Right renal cortex interstitium (tissue), 3 donors: ENCODE measurements at places on chromosomes 12 and 14. TPM values are rescaled to one million over a fixed set of nuclear protein-coding genes. Genes with fewer than 3 reads are reported as not detected.

The RNASE1 gene
- polyA plus RNA-seq, result 148 TPM

DNA sequence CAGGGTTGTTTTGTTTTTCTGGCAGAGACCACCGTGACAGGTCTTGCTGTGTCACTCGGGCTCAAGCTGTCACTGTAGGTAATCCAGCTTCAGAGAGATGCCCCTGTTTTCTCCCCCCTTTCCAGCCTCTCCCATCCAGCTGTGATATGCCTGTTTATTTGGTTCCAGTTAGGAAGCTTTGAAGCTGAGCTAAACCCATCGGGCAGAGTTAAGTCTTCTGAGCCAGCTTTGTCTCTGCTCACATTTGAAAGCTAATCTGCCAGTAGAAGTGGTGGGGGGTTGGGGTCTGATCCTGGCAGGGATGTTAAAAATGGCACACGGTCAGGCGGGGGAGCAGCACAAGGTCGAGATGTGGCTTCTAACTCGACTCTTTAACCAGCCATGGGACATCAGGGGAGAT lies 130.0 kb downstream of the TSPAN9 start:
- no peak for DNase-seq

The KDM5A gene
- 47.4 TPM for polyA plus RNA-seq

- DNase-seq, result no peak
Measured at GRCh38 chr14:85546390-85546789, 16.4 kb downstream of the FLRT2 start.

DNA sequence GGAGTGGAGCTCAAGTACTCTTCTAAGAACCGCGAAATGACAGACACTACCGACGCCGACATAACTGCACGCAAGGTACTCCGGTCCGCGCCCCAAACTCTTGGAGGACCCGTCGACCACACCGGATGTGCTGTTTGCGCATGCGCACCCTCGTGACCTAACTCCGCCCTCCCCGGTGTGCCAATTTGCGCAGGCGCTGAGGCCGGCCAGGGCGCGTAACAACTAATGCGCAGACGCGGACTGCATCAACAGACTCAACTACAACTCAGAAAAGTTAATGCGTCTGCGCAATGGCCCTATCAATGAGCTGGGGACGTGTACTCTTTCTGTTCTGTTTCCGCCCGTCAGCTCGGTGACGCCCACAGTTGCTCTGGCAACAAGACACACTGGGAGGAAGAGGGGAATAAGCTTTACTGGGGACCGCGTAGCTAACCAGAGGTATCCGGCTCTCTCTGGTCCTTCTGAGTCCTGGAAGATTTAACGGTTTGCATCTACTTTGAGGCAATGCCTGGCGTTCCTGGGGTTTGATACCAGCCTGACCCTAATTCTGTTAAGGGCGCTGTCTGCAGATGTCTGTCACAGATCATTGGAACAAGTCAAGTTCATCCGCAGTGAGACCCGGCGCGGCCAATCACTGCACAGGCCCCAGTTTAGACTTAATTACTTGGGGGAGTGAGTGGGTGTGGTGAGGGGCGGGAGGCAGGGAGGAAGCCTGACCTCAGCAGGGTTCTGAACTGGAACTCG lies at the start of gene DAD1:
DAD1 (minus strand) TSS at position 129 of the 744 bp plus-strand sequence; CDS start at position 62, 67 bp downstream.
- DNase-seq, result peak; percentile 100

The CMA1 gene
- polyA plus RNA-seq, result 0.38 TPM

DNA sequence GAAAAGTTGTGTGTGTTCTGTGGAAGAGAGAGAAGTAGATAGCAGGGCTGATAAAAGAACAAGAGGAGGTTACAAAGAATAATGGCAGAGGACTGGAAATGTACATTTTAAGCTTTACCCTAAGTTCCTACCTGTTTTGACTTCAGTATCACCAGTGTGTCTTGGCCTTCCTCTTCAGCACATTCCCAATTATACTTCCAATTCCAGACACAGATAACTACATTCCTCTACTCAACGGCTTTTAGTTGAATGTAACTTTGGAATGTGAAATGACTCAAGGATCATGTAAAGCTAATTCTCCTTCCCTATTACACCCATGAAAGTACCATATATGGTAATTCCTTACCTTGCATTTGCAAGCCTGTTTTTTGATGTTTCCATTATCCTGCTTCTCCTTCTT lies 5.0 kb downstream of the MGST1 start:
- no peak for DNase-seq

DNA sequence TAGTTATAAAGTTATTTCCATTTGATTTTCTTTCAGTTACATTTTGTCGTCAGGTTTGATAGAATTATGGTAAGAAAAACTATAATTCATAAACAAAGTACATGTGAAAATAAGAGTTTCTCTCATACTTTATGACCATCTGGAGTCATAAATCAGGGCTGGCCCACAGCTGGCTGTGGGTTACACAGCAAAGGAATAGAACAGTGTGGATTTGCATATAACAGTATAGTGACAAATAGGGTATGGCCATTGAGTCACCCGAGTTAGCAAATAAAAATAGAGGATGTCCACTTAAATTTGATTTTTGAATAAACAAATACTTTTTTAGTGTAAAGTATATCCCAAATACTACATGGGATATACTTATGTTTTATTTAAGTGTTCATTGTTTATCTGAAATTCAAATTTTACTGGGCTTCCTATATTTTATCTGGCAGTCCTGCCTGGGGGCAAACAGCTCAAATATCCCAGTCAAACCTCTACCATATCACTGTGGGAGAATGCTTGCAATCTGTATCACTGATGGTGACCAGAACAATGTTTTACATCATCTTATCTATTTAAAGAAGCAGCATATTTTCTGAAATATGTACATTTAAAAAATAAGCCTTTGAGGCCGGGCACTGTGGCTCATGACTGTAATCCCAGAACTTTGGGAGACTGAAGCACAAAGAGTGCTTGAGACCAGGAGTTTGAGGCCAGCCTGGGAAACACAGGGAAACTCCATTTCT lies 65.5 kb downstream of the KSR2 start:
- DNase-seq, result no peak

- no peak for DNase-seq
Measured at GRCh38 chr12:53190108-53190729, 9.5 kb upstream of the CSAD start.

The RPL10L gene
- 0.32 TPM for polyA plus RNA-seq

DNA sequence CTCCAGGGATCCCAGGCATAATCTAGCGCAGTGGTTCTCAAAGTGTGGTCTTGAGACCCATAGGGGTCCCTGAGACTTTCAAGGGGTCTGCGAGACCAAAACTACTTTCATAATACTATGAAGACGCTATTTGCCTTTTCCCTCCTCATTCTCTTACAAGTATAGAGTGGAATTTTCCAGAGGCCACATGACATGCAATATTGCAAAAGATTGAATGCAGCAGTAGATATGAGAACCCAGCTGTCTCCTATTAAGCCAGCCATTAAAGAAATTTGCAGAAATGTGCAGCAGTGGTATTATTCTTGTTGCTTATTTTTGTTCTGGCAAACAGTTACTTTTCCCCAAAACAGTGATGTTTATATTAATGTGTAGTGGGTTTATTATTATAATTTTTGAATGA lies 62.8 kb downstream of the VWF start:
- no peak for DNase-seq

The CYP46A1 gene
- polyA plus RNA-seq, result 1.6 TPM

GRCh38 chr12:123962513-123962912 lies 10.1 kb downstream of the CCDC92 start:
- DNase-seq, result no peak
